Ammon's horn (tissue), 1 donor: ENCODE measurements at places on chromosomes 1 and 21.

GRCh38 chr21:32348604-32349332, 44.0 kb downstream of the URB1 start:
- DNase-seq: no peak

GRCh38 chr1:118890851-118891384, 97.2 kb downstream of the TBX15 start:
- DNase-seq: no peak

GRCh38 chr1:76106251-76106650, 31.7 kb downstream of the ST6GALNAC3 start:
- DNase-seq: no peak

DNA sequence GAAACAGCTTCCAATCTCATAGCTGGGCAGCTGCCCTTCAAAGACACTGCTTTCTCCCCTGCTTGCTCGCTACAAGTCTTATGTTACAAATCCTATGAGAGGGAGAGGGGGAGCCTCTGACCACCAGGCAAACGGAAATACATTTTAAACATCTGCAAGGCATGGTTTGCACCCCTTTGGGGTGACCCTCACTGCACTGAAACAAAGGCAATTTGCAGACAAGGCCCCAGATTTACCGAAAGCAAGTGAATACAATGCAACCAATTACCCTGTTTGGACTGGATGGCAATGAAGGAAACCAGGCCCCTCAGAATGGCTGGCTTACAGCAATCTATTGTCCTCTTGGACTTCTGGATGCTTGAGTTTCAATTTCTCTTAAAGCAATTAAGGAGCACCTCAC, 11.8 kb upstream of the ATP13A2 start:
- DNase-seq: no peak

DNA sequence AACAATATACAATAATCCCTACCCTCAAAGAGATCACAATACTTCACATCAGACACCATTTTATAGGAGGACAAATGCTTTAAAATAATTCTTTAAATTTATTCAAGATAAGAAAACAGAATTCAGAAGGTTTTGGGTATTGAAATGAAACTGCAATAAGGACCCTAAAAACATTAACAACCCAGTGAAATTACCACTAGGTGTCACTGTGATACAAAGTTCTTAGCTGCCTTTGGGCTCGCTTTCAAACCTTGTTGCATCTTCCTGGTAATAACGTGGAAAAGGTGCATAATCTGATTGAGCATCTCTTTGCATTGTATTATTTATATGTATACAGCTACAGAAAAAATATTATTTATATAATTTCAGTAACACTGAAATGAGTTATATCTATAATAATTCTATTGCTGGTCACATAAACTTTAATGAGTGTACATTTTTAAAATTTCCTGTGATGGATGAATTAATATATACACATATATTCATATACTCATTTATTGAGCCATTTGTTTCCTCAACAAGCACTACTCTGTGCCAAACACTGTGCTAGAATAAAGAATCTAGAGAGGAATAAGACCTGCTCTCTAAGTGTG, 185.2 kb downstream of the FAF1 start:
- DNase-seq: peak; percentile 69

DNA sequence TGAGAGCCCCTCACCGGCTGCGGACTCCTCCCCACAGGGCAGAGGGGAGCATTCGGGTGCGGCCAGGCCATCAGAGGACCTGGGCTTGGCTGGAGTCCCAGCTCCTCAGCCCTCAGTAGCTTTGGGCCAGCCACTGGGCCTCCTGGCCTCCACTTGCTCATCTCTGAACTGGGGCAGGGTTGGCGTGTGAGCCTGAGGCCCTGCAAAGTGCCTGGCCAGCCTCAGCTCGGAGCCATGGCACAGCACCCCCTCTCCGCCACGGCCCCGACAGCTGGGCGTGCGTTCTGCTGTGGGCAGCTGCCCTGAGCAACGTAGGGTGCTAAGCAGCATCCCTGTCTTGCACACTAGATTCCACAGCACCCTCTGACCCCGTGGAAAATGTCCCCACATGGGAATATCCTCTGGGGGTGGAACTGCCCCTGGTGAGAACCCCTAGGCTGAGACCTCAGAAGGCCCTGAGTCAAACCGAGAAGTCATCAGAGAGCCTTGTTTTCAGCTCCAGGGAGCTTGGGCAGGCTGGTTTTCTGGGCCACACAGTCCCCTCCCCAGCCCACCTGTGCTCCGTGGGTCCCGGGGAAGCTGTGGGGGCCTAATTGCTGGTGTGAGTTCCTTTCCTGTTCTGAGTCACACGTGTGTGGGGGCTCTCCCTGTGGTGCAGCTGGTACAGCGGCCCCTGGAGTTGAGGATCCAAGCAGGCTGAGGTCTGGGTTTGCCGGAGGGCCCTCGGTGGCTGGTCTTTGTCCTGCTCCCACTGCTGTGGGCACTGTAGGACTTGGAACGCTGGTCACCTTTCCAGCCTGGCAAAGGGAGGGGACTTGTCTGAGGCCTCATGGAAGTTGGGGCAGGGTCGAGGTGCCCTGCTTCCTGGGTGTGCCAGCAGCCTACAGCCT, 24.5 kb downstream of the TP73 start:
- no peak for DNase-seq

DNA sequence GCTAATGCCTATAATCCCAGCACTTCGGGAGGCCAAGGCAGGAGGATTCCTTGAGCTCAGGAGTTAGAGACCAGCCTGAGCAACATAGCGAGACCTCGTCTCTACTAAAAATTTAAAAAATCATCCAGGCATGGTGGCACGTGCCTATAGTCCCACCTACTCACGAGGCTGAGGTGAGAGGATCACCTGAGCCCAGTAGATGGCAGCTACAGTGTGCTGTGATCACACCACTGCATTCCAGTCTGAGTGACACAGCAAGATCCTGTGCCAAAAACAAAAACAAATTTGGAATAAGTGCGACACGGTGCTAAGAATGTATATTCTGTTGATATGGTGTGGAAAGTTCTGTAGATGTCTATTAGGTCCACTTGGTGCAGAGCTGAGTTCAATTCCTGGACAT, 15.1 kb downstream of the USP33 start:
- DNase-seq: no peak

DNA sequence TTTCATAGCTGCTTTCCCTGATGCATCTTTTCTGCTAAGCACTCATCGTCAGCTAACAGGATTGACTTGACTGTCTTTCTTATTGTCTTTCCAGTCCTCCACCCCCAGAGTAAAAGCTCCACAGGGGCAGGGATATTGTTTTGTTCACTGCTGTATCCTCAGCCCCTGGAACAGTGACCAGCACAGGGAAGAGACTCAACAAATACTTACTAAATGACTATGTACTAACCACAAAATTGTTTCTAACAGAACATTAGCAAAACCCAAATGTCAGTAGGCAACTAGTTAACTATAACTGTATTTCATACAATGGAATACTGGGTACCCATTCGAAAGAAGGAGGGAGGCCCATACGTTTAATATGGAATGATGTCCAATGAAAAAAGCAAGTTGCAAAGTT, 53.0 kb downstream of the BCAR3 start:
- DNase-seq: no peak

- peak; percentile 82 for DNase-seq
These were observed 124.5 kb downstream of the ZNF648 start for GRCh38 chr1:181936768-181937581.

GRCh38 chr1:188584119-188584518, 1755.4 kb downstream of the PLA2G4A start:
- no peak for DNase-seq

DNA sequence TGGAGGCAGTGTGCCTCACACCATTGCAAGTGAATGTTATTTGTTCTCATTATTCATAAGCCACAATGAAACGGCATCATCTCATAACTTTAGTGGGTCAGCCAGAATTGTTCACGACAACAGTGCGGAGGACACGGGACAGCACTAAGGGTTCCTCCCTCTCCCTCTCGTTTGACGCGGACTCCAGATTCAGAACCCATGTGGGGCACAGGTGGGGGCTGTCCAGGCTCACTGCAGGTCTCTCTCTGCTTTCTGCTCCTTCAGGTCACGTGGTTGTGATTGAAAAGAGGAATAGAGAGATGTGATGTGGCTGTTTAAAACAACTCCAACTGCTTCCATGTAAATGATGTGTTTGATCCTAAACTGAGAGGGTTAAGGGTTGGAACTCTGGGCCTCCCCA, 13.5 kb downstream of the RUNX1 start:
- DNase-seq: no peak

- no peak for DNase-seq
These were observed 10.1 kb downstream of the ZC3H12A start for GRCh38 chr1:37484325-37485051.

DNA sequence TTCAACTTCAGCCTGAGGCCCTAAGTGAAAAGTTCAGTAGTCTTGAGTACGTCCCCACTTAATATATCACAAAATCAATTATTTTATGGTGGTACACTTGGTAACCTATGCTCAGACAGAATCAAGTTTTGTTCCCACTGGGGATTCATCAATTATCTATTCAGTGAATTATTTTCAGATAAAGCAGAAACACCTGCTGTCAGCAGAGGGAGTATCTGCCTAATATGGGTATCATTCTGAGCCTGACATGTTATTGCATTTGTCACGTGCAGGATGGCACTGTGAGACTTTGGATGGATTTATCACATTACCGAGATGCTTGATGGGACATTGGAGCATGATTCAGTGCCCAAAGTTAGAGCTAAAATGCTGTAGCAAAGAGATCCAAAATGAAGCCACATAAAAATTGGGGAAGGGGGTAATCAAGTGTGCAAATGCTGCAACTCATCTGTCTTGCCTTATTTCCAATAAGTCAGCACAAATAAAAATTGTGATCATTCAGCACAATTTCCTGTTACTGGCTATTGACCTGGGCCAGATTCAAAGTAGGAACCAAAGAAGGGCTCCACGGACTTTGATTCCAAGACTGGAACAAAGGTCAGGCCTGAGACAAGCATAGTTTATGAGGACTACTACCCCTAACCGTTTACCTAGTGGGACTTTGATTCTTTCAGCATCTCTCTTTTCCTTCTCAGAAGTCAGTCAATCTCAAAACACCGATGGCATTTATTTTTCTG, 657.6 kb downstream of the LMO4 start:
- no peak for DNase-seq

DNA sequence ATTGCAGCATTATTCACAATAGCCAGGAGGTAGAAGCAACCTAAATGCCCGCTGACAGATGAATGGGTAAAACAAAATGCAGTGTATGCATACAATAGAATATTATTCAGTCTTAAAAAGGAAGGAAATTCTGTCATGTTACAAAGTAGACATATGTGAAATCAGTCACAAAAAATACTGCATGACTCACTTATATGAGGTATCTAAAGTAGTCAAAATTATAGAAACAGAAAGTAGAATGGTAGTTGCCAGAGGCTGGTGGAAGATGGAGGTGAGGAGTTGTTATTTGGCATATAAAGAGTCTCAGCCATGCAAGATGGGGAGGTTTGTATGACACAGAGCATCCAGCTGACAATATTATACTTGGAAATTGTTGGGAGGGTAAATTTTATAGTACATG, 43.0 kb upstream of the EGLN1 start:
- DNase-seq: no peak
